ENCODE measurements at places on chromosomes 16 and 17.

- DNase-seq = no peak
Observed at GRCh38 chr17:59619035-59619297, 729 bp upstream of the CLTC start.

DNA sequence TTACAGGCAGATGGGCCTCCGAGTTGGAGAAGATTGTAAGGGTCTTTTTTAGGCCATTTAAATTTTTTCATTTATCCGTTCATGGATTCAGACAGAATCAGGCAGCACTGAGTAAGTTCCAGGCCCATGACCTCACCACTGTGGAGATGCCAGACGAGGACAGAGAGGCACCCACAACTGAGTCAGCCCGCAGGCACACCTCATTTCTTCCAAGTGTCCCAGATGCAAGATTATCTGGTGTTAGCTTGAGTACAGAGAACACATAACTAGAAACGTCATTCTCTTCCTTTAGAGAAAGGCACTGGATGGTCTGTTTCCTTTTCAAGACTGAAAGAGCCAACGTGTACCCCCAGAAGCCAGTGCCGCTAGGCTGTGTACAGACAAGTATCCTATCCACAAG, 16.9 kb downstream of the CLEC16A start:
- no peak for DNase-seq

DNA sequence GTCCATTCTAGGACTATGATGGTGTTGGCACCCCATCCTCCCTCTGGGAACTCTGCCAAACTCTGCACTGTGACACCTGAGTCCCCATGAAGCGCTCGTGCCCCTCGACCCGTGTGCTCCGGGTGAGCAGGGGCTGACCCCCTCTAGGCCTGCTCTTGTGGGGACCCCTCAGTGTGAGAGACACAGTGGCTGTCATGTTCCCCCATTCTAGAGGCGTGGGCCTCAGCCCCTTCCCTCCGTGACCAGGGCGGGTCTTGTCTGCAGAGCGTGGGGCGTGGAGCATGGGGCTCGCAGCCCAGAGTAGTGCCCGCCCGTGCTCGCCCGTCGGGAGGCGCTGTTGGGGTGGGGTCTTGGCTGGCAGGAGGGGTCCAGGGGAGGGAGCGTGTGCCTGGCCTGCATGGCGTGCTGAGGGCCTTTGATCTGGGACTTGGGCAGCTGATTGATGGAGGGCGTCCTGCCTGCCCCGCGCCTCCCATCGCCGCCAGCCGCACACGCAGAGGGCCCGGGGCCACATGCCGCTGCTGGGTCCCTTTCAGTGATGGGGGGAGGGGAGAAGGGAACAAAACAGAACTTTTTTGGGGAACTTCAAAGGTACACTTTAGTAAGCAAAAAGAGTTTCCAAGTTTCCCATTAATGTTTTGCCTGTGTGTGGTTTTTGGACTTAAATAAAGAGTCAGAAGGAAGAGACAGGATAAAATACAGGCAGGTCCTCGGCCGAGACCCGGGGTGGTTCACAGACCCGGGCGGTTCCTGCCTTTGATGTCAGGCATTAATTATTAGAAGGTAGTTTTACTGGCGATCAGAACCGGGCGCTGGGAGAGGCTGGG, 22.5 kb downstream of the CENPX start:
- no peak for DNase-seq

DNA sequence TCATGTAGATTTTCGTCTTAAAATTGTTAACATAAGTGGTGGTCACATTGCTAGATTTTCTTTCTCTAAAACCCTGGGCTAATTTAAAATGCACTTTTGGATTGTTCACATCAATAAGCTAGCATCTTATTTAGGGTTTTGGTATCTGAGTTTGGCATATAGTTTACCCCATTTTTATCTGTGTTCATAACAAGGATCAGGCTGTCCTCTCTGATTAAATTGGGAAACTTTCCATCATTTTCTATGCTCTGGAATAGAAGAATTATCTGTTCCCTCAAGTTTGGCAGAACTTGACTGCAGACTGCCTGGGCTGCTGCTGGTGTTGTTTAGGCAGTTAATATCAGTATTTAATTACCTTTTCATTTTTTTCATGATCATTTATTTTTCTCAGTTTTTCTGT, 1.8 kb downstream of the SPECC1 start:
- no peak for DNase-seq

DNA sequence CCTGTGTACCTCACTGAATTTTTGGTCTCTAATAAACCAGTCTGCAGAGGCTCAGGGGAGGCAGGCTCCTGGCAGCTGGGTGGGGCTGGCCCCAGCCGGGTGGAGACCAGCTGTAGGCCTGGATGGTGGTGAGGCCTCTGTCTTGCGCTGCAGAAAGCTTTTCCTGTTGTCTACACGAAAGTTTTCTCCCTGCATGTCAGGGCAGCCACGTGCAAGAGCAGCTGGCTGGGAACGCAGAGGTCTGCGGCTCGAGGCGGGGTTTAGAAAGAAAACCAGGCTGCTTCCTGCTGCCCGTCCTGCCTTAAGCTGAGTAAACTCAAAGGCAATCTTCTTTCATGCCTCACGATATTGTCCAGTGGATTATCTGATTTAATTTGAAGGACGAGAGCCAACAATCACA, 2.4 kb downstream of the SERPINF1 start:
- DNase-seq = no peak

- DNase-seq = no peak
Observed at GRCh38 chr17:21113716-21114115, 13.0 kb upstream of the DHRS7B start.
